ENCODE measurements at places on chromosomes 7 and 10.

GRCh38 chr10:59376846-59377245 is 14.5 kb upstream of the FAM13C start:
- DNase-seq, result no peak

- no peak for DNase-seq
Measured at GRCh38 chr7:3244241-3244814, 56.7 kb upstream of the SDK1 start.

- no peak for DNase-seq
Measured at GRCh38 chr10:94500063-94500462, 45.5 kb upstream of the HELLS start.

- no peak for DNase-seq
Measured at GRCh38 chr7:73802459-73802858, 28.3 kb upstream of the CLDN4 start.

DNA sequence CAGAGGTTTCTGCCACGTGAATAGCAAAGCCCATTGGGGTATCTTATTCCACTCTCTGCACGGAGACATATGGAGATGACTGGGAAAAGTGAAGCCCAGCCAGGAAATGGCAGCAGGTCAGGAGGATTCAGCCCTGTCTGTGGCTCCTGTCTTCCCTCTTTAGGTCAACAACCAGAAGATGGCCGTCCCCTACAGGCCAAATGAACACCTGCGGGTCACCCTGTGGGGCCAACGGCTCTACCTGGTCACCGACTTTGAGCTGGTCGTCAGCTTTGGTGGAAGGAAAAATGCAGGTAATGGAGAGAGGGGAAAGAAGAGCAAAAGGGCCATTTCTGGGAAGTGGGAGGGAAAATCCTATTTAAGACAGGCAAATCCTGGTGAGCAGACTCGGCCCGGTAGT is 38.3 kb downstream of the EPHB4 start:
- no peak for DNase-seq

GRCh38 chr7:34787586-34787985 is 129.6 kb downstream of the NPSR1 start:
- no peak for DNase-seq

- no peak for DNase-seq
Measured at GRCh38 chr7:64875658-64876406, 27.2 kb upstream of the ZNF273 start.

DNA sequence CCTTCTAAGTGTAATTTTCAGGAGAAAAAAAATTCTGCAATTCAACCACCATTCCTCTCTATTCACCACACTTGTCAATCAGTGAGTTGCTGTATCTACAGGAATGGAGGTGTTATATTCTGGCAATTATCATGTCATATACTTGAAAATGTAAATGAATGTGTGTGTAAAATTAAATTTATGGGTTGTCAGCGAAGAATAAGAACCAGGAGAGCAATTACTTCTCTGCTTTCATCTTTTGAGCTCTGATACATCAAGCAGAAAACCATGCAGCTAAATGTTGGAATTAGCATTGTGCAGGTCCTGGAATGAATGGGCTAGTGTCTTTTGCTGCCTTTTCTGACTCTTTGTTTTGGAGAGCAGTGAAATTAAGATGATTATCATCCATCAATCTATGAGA is 207.6 kb downstream of the FOXP2 start:
- DNase-seq, result peak; percentile 89

GRCh38 chr7:74084722-74085578 is 1.3 kb downstream of the LIMK1 start:
- DNase-seq, result no peak

DNA sequence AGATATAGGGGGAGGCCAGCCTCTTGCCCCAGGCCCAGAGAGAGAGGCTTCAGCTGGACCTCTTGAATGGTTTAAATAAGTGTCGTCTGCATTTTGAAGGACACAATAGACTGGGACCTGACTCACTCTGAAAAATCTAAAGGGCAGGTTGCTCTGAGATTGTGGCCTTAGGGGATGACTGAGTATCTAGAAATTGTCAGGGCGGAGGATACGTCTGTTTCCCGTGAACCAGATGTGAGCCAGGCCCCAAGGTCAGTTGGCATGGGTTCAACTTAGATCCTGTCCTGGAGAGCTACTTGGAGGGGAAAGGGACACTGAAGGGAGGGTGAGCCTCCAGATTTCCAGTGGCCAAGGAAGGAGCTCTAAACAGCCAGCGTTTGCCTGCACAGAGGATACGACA is 110.2 kb downstream of the CHN2 start:
- DNase-seq, result no peak

GRCh38 chr10:17768957-17769356 is 17.0 kb downstream of the TMEM236 start:
- no peak for DNase-seq

- DNase-seq, result no peak
Measured at GRCh38 chr7:1931256-1931950, 261.3 kb downstream of the ELFN1 start.

GRCh38 chr7:4136501-4137110 is 545.5 kb upstream of the FOXK1 start:
- DNase-seq, result no peak

DNA sequence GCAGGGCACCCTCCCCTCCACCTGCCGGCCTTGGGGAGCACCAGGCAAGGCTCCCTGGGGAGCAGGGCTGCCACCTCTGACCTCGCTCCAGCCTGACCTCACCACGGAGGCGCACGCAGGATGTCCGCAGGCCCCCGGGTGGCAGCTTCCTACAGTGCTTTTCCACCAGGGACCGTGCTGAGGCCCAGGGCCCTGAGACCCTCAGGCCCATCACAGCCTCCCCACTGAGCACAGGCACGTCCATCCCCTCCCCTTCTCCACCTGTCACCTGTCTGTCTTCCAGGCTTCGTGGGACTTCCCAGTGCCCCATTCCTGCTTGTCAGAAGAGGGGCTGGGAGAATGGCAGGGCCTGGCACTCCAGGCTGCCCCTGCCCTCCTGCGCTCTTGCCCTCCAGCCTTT is 90.1 kb downstream of the LHPP start:
- no peak for DNase-seq

DNA sequence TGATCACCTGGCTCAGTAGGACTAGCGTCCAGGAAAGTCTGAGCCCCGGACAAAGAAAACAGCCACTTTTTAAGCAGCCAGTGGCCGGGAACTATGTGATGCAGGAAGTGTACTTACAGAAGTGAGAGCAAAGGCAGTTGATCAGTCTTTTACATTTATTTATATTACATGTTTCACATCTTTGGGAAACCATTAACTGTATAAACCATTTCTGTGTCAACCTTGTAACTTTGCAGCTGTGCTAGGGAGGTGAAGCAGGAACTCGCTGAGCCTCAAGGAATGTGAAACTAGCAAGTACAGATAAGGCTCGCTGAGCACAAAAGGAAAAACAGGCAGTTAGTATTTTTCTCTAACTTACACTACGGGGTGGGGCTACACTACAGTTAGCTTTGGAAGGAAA is 39.9 kb upstream of the HECW1 start:
- no peak for DNase-seq

- no peak for DNase-seq
Measured at GRCh38 chr7:44224974-44225565, 24.3 kb downstream of the YKT6 start.

DNA sequence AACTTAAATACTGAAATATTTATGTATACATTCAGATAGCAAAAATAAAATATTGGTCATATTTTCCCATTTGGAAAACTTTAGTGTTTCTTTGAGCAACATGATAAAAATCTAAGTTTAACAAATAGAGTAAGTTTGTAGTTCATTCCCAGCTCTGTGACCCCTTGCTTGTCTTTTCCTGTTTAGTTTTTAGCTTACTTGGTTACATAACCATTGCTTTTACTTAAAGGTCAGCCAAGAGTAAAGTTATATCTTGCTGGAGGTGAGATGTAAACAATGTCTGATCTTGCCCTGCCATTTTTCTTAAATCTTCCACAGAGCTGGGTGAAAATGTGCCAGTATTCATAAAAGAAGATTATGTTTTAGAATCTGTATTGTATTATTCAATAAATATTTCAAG is 46.7 kb upstream of the MDFIC start:
- no peak for DNase-seq

- DNase-seq, result peak; percentile 12
Measured at GRCh38 chr7:30519122-30519521, 14.5 kb upstream of the GGCT start.

- peak; percentile 59 for DNase-seq
Measured at GRCh38 chr10:28663576-28664368, 13.5 kb upstream of the BAMBI start.

DNA sequence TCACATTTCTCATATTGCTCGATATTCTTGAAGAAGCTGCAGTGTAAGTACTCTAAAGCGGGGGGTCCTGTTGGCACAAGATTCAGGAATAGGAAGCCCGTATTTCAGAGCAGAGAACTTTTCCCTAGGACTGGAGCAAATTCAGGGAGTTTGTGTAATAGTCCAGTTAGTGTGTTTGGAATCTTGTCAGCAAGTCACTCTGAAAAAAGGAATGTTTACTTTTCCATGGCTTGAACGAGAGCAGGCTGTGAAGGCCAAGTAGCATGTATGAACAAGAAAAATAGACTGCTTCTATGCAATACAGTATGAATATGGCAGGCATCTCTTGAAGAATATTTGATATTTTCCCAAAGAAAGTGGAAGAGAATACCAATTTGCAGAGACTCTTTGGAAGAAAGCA is 39.8 kb downstream of the CDC123 start:
- DNase-seq, result no peak

Data from NCI-H1105 treated with DMSO at 0.1 percent for 48 hours (cell line).